ENCODE measurements at places on chromosomes 1 and 21.

DNA sequence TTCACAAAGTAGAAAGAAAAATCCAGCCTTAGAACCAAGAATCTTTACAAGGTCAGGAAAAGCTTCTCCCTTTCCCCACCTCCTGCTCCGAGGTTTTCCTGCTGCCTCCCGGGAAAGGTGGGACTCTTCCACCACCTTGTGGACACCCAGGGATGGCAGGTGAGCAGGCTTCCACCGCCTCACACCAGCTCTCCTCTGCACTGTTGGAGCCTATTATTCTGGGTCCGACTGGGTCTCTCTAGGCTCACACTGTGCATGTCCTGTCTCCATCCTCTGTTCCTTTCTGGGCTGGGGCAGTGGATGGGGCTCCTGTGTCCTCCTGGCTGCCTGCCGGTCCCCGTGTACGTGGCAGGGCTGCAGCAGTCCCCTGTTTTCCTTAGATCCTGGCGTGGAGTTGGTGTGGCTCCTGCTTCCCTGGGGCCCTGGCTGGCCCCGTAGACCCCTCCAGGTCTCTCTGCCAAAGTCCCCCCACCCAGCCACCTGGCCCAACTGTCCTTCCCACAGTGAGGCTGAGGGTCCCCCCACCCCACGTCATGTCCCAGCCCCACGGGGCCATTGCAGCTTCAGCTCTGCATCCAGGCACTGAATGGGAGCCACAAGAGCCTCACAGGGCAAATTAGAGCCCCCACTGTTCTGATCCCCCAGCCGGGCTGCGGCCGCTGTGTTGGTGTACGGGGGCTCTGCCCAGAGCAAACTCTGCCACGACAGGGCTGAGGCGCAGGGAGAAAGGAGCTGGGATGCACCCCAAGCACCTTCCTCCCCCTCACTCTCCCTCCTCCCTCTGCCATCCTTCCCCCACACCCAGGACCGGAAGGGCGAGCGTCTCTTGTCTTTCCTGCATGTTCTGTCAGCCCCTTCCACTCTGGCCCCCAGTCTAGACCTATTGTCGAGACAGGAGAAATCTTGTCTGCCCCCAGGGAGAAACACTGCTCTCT, 3.3 kb upstream of the SLC45A1 start:
- DNase-seq: peak; percentile 69

- DNase-seq: no peak
Measured at GRCh38 chr1:171715813-171716251, 26.0 kb downstream of the VAMP4 start.

GRCh38 chr1:230366504-230366915, 59.6 kb downstream of the PGBD5 start:
- no peak for DNase-seq

GRCh38 chr1:55168353-55168752, 46.8 kb downstream of the USP24 start:
- DNase-seq: no peak

GRCh38 chr1:223189903-223190724, 47.1 kb upstream of the TLR5 start:
- DNase-seq: no peak

GRCh38 chr1:110136911-110137310, 13.4 kb upstream of the SLC6A17 start:
- DNase-seq: peak; percentile 92

DNA sequence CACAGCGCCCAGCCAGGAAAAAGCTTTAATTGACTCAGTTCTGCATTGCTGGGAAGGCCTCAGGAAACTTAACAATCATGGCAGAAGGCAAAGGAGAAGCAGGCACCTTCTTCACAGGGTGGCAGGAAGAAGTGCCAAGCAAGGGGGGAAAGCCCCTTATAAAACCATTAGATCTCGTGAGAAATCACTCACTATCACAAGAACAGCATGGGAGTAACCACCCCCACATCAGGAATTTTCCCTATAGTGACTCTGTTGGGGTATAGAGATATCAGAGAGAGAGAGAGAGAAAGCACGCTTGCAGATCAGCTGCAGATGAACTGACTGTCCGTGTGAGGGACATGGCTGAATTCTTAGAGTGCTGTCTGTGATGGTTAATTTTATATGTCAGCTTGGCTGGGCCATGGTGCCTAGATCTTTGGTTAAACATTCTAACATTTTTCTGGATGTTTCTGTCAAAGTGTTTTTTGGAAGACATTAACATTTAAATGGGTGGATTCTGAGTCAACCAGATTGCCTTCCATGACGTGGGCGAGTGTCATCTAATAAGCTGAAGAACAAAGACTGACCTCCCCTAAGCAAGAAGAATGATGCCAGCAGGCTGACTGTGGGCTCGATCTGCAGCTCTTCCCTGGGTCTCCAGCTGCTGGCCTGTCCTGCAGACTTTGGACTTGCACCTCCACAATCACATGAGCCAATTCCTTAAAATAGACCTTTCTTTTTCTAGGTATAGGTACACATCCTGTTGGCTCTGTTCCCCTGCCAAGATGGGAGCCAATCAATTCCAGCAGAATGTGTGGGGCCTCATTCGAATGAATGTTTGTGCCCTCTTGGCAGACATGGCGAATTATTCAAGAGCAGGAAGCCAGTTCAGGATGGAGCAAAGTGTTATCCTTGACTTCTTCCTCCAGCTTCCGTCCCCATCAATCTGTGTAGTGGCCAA, 21.4 kb upstream of the CPT2 start:
- DNase-seq: no peak

GRCh38 chr1:117176579-117176978, 34.1 kb downstream of the VTCN1 start:
- DNase-seq: no peak

DNA sequence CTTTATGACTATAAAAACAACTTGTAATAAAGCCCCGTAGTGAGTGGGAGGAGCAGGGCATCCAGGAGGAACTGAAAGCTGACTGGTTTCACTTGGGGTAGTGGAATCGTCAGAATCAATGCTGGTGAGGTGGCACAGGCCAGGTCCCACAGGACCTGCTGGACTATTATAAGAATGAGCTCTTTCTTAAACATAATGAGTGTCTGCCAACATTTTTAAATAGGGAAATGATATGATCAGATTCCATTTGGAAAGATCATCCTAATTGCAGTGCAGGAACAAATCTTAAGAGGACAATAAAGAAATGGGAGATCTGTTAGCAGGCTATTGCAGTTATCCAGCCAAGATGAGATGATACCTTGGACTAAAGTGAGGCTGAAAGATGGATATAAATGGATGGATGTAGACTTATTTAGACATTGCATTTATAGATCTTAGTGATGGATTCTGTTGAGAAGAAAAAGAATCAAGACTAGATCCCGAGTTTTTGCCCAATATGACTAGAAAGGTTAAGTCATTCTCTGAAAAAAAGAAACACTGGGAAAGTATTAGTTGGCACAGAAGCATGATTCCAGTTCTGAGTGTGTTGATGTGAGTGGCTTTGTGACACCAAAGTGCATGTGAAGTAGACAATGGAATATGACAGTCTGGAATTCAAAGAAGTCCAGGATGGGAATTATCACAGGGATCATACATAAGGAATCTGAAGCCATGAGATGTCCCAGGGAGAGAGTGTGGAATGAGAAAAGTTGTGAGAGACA, 153.3 kb upstream of the SGIP1 start:
- DNase-seq: no peak

- DNase-seq: no peak
Measured at GRCh38 chr1:224095339-224095738, 18.6 kb upstream of the FBXO28 start.

DNA sequence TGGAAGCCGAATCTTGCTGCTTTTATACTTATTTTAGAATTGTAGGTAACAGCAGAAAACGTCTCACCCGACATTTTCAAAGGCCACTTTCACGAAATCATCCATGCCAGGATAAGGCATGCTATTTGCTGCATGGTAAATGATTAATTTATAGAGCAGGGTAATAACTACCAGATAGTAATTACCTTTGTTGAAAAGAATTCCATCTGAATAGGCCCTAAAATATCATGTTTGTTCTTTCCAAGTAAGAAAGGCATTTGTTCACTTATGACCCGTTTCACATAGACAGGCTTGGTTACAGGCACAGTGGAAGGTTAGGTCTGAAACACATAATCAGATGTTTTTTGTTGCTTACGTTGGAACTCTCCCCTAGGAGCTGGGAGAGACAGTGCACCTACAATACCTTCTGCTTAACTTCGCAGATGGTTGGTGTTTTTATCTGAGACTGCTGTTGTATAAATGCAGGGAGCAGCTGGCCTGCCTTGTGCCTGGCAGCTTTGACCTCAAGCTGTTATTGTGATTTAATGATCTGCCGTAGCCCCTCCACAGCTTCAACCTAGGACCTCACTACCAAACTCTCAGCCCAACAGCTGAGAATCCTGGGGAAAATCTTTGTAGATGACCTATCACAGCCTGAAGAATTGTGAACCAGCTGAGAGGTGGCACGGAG, 1.6 kb downstream of the SLC44A3 start:
- no peak for DNase-seq

- DNase-seq: no peak
Measured at GRCh38 chr1:78003070-78003746, 1.5 kb upstream of the DNAJB4 start.

DNA sequence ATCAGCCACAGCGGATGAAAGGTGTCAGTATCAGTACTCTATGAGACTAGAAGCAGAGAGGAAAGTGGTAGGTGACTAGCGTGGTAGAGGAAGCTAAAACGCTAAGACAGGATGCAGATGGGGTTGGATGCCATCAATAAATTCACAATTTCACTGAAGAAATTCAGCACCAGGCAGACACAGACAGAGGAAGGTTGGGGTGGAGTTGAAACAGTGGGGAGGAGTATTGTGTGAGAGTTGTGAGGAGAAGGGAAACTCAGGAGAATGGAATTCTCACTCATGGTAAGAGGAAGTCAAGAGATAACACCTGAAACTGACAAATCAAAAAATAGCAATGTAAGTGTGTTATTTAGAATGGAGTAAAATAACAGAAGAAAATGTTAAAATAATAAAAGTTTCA, 208.5 kb upstream of the DAB1 start:
- DNase-seq: no peak

- no peak for DNase-seq
Measured at GRCh38 chr1:20492751-20493150, 6.7 kb upstream of the CAMK2N1 start.

DNA sequence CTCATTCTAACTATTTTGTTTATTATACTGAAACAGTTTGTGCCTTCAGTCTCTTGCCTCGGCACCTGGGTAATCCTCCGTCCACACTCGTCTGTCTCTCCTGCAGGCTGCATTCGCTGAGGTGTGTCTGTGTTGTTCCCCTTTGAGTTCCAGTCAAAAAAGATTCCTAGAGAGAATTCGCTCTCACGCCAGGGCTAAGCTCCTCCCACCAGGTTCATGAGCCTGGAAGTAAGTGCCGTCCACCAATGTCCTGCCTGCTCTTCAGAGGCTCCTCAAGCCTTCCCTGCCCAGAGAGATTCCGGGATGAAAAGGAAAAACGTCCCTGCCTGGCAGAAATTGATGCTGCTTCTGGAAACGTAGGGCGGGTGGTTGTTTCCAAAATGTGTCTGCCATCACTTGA, 12.9 kb downstream of the KIAA2013 start:
- no peak for DNase-seq

All from NCI-H1436 (cell line).